ENCODE measurements at places on chromosomes 11 and 22.
A peak's percentile ranks its signal among the peaks of the same experiment; 100 is the strongest.

- DNase-seq, result no peak
These were observed 6.8 kb downstream of the KMT2A start for GRCh38 chr11:118442908-118443589.

- DNase-seq, result no peak
These were observed 2.6 kb upstream of the DSCAML1 start for GRCh38 chr11:117799634-117800033.

GRCh38 chr11:134957540-134958335 lies 545.7 kb upstream of the B3GAT1 start:
- DNase-seq, result no peak

- no peak for DNase-seq
These were observed 1.5 kb downstream of the SLC2A11 start for GRCh38 chr22:23859201-23859600.

- DNase-seq, result no peak
These were observed at the start of gene RASL10A for GRCh38 chr22:29315286-29316140. TSS of gene RASL10A (minus strand) at chr22:29315697. CDS start at chr22:29315246, 451 bp downstream.

DNA sequence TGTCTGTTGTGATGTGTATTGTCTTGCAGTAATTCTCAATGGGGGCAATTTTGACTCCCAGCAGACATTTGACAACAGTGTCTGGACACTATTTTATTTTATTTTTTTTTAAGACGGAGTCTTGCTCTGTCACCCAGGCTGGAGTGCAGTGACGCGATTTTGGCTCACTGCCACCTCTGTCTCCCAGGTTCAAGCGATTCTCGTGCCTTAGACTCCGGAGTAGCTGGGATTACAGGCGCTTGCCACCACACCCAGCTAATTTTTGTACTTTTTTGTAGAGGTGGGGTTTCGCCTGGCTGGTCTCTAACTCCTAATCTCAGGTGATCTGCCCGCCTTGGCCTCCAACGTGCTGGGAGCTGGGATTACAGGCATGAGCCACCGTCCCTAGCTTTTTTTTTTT lies 1.4 kb downstream of the RPS6KB2 start:
- DNase-seq, result no peak

GRCh38 chr11:82373781-82374542 lies 359.7 kb downstream of the FAM181B start:
- DNase-seq, result no peak

DNA sequence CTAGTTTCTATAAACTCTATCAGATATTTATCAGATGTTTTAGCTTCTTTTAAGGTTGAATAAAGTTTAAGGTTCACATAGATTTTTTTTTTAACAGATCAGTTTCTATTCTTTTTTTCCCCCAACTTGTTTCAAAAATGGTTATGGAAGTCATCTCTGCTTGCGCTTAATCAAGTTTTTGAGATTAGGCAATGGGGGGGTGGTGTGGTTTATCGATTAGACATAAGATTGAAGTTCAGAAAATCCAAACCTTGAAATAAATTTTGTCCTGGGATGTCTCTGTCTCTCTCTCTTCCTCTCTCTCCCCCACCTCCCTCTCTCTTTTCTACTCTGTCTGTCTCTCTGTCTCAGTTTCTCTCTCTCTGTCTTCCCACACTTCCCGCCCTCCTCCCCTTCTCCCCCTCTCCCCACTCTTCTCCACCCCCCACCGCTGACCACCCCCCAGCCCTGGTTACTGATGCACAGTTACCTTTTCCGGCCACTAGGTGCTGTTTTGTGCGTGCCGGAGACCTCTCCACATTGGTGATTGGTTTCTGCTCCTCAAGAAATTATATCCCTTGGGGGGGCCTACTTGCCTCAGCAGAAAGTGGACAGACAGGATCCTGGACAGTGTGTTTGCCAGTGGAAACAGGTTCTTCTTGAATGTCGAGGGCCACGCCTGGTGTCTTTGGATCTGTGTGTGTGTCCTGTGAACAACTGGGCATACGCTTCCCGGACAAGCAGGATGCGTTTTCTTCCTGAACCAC lies 29.7 kb upstream of the ANO1 start:
- no peak for DNase-seq

DNA sequence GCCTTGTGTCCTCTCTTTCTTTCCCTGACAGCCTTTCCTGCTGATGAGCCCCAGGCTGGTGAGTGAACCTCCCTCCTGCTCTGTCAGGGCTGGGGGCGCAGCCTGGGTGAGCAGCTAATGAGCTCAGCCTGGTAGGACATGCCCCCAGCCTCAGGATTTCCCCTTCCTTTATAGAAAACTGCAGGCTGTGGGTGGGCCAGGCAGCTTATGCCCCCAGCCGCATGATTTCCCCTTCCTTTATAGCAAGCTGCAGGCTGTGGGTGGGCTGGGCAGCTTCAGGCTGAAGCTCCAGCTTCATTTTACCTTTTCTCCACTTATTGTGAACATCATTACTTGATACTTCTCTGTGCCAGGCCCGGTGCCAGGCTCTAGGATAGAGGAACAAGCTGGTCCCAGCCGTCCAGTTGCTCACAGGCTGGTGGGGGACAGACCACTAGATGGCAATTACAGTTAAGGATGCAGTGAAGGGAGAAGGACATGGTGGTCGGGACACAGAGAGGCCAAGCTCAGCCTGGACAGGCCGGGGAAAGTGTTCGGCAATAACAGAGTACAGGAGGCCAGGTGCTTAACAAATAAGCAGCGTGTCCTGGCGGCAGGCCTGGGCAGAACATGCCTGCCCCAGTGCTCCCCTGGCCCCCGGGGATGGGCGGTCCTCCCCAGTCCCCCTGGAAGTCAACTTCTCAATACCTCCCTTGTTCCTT lies 5.3 kb downstream of the LGALS12 start:
- no peak for DNase-seq

- no peak for DNase-seq
These were observed 55.2 kb upstream of the CEP295 start for GRCh38 chr11:93606314-93606713.

GRCh38 chr11:29317694-29318093 lies 699.1 kb downstream of the KCNA4 start:
- DNase-seq, result peak; percentile 75

DNA sequence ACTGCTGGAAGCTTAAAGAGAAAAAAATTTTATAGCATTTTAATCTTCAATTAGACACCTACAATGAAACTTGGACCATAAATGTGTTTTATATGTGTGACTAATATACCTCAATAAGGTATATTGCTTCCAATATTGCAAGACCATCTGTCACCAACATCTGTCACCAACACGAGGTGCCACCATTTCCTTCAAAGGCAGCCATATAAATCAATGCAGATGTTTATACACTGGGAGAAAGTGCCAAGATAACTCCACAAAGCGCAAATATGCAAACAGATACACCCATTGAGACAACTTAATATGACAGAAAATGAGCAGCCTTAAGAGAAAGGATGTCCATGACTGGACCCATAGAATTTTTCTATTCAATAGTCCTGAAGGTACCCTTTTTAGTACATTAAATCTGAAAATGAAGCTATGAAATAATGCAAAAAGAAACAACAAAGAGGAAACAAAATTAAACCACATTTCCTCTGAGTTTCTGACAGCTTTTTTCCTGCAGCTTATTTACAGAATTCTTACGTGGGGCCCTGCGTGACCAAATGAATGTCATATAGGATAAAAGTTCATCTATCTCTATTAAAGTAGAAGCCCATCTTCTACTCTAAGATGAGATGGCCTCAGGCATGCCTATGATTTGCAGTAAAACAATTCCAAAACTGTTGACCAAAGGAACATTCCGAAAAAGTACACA lies 12.5 kb downstream of the MPZL3 start:
- no peak for DNase-seq

DNA sequence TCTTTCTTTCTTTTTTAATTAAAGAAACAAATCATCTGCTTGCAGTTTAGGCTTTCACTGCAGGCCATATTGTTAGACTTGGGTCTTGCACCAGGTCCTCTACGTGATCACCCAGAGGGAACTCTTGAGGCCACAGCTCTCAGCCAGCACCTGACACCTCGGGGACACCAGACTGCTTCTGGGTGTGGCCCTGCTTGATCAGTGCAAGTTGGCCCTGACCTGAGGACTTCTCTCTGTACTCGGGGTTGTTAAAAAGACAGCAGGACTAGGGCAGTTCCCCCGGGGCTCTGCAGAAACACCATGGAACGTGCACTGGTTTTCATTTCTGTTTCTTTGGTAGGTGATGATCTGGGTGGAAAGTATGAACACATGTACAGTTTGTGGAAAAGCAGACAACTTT lies 51.2 kb upstream of the MYO18B start:
- DNase-seq, result no peak

DNA sequence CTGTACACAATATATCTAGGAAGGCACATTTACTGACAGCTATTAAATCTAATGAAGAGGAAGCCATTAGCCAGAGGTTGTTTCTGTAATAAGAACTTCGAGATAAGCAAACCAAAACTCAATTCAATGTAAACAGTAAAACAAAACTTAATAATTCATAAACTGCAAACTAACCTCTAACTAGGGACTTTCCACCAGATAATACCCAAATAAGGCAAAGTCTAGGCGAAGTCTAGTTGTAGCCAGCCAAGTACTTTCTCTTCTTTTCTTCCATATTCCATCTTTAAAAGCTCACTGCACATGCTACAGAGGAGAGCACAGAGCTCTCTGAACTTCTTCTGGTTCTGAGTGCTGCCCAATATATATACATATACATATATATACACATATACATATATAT lies 229.9 kb upstream of the ANO5 start:
- no peak for DNase-seq

DNA sequence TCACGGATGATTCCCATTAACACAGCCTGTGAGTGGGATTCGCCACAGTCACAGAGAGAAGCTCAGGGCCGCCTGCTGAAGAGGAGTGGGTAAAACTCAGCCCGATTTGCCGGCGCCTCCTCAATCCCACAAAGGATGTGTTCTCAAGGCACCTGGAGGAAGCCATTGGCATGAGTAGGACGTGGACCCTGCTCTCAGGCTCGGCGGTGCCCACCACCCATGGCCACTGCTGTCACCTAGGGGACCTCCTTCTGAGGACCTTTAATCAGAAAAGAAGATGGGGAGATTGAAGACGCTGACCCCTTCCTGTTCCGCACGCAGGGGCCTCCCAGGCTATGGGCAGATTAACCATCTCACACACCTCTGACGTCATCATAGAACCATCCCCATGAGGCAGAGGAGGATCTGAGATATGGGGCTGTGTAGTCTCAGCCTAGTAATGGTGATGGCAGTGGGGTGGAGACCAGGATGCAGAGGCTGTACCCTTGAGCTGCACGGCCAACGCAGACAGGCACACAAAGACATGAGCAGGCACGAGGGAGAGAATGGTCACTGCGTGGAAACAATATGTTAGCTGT lies 571.8 kb downstream of the BRD1 start:
- no peak for DNase-seq

DNA sequence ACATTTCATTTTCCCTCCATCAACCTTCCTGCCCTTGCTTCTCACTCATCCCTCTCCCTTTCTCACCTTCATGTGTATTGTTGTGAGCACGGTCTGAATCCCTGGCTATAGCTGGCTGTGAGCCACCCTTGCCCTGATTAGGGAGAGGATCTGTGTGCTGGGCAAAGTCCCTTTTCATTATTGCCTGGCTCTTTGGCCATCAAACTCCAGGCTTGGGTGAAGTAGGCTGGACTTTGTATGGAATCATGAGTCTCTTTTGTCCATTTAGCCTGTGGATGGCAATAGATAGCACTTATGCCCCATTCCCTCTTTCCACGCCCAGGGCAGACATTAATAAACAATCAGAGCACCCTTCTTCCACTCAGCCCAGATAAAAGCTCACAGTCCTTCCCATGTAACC lies 6.7 kb downstream of the MYO18B start:
- no peak for DNase-seq

DNA sequence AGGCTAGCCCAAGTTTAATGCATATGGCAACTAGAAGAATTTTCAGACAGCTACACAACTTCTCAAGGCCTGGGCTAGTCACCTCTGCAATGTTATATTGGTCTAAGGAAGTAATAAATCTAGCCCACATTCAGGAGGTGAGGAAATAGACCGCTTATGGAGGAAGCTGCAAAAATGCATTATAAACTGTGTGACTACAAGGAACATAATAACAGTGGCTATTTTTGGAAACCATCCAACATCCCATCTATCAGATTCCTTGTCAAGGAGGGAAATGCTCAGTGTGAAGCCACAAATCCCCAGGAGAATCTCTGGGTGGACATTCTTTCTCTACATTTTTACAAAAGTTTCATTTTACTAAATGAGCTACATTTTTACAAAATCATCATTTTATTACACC lies 76.1 kb downstream of the BBOX1 start:
- peak; percentile 96 for DNase-seq

DNA sequence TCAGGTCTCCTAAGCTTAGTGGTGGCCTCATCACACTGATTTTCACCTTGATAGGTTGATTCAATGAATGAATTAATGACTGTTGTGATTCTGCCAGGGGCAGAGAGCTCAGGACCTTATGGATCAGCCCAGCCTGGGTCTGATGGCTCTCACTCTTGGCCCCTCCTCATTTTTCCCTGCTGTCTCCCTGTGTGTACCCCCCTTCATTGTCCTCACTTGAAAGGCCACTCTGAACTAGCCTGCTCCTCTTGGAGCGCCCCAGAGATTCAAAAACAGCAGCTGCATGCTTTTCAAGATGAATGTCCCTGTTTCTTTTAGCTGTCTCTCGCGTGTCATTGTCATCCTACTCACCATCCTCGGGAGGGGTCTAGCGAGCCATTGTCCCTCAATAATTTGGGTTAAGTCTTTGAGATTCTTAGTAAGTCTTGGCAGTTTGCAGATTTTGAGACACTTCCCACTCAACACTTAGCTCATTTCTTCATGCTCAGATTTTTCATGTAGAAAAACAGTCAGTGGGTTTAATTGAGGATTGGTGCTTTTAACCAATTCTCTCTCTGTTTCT lies 42.5 kb upstream of the MICAL2 start:
- DNase-seq, result no peak

DNA sequence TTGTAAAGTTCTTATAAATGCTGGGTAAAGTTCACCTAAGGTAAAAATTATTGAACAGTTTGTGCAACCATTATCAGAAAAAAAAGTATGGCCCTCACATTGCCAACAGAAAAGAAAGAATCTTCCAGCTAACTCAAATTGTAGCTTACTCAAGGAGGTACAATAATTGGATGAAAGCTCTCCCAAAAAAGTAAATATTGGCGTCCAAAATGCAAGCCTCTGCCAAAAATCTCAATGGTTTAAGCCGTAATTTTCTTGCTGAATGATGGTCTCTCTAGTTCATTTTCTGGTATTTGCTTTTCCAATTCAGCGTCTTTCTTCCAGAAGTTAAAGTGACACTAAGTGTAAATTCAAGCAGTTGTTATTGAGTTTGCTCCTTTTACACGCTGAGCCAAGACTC lies 727.3 kb downstream of the LRRC4C start:
- DNase-seq, result no peak

DNA sequence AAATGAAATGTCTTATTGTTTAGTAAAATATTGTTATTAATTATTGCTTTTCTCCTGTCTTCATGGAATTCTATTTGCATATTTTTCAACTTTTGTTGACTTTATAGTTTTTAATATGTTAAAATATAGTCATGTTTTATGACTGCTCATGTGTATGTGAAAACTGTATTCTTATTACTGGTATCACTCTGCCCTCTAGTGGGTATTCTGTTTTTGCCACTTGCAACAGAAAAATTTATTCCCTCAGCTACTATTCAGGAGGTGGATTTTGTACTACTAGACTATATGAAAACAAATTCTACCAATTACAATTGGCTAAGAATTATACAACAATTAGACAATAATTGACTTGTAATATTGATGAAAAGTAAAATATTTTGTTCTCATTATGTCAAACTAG lies 45.0 kb downstream of the OR4C6 start:
- peak; percentile 0 for DNase-seq

GRCh38 chr11:68014157-68014946 lies 4.2 kb downstream of the ALDH3B1 start:
- DNase-seq, result peak; percentile 60
